GM06990 (cell line): ENCODE measurements at places on chromosomes 2 and 18.

GRCh38 chr18:7668392-7668791, 101.3 kb downstream of the PTPRM start:
- no peak for DNase-seq

DNA sequence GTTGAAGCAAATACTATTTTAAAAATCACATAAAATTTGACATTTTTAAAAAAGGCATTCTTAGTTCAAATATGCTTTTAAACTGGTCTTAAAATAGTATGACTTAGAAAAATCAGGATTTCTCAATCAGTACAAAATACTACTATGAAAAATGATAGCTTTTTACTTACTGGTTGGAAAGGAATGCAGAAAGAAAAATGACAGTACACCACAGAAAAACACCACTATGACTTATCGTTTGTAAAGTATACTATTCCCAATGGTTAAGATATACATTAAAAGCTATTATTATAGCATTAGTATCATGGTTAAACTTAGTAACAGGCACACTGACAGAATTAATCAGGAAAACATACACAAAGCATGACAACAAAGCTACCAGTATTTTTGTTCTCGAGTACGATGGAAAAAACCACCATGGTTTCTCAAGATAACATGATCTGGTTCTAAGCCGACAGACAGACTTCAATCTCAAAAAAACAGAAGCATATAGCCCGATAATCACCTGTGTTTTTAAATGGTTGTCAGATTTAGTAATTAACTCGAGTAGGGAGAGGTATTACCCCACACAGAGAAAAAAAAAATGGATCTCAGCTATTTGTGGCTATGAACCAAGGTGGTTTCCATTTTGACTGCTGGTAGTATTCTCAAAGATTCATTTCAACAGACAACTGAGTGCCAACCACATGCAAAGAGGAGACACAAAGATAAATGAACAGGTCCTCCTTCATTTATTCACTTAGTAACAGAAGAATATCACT, 39.1 kb downstream of the CUL3 start:
- no peak for DNase-seq

DNA sequence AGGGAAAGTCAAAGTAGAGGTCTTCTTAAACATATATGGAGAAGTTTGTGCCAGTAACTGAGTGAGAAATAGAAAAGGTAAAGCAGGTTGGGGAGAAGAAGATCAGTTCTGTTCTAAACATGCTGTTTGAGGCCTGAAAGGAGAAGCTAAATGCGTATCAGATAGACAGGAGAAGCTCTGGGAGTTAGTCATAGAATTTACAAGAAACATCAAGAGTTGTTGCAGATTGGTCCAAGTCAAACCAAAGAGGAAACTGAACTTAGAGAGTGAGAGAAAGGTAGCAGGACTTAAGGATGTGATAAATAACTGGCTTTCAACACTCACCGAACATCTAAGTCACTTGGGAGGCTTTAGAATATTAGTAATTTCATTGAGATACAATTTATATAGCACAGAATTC, 29.2 kb upstream of the CERS6 start:
- no peak for DNase-seq

DNA sequence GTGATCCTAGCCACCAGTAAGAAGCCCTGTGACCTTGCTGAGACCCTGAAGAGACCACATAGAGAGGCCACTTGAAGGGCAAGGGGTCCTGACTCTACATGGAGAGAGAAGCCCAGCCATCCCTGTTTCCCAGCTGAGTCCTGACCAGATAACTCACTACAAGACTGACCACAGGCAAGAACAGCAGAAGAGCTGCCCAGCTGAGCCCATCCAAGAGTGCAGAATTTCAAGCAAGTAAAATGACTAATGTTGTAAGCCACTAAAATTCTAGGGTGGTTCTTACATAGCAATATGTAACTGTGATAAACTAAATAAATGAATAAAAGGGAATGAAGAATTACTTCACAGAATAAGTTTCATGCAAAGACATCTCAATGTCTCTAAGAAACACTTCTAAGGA, 58.4 kb upstream of the WIPF1 start:
- no peak for DNase-seq

DNA sequence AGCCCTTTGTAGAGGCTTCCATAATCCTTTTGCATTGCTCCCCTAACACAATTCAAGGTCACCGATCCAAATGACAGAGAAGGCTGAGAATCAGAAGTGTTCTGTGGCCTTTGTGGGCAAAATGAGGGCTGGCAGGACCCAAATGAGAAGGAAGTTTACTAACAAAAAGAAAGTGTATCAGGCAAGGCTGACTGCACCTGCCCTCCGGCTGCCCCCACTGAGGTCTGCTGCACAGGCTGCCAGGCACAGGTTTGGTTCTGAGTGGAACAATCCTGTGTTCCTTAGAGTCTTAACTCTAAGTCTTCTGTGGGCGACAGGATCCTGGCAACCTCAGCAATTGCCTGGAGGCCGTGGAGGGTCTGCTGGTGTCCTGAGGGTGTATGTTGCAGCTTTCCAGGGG, 568.5 kb downstream of the CMPK2 start:
- peak; percentile 33 for DNase-seq

DNA sequence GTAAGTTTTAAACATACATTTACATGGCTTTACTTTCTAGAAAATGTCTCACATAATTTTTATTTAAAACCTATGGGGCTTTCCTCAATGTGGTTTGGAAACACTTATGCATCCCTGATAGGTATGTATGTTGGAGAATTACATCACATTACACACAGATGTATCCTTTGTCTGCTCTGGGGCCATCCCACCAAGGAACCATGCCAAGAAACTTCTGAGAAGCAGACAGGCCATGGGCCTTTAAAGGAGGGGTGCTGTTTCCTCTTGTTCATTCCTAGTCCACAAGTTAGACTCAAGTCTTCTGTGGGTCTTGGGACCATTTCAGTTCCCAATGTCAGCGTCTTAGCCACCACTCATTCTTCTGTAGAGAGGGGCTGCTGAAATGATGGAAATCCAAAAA, 162.0 kb upstream of the SETBP1 start:
- DNase-seq: no peak

GRCh38 chr2:100984892-100985307, 17.2 kb upstream of the RPL31 start:
- no peak for DNase-seq

DNA sequence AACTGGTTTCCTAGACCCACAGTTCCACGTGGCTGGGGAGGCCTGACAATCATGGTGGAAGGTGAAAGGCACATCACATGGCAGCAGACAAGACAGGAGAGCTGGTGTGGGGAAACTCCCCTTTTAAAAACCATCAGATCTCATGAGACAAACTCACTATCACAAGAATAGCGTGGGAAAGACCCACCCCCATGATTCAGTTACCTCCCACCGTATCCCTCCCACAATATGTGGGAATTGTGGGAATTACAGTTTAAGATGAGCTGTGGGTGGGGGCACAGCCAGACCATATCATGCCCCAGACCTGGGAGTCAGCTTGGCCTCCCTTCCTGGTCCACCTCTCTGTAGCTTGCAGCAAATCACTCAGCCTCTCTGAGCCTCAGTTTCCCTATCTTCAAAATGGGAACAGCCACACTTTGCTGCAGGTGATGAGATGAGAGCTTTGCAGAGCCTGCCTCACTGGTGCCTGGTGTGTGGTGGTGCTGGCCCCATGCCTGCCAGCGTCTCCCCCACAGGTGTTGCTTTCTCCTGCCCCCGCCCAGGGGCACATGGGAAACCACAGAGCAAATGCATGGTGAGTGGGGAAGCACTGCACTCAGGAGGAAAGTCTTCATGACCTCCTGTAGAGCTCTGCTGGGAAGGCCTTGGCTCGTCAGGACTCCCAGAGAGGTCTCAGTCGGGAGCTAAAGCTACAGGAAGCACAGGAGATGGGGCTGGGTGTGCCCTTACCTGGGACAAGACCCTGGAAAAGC, 31.1 kb downstream of the GREB1 start:
- DNase-seq: no peak

DNA sequence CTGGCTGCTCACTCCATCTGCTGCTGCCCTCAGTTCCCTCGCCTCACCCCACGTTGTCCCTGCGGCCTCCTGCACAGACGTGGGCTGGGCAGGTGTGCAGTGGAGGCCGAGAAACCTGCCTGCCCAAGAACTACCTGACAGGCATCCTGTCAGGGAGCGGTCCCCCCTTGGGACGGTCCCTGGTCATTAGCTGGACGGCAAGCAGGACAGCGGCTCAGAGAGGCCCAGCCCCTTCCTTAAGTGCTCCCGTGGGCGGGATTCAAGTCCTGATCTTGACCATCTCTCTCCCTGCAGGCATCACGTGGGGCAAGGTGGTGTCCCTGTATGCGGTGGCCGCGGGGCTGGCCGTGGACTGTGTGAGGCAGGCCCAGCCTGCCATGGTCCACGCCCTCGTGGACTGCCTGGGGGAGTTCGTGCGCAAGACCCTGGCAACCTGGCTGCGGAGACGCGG, 11.3 kb downstream of the BOK start:
- no peak for DNase-seq

DNA sequence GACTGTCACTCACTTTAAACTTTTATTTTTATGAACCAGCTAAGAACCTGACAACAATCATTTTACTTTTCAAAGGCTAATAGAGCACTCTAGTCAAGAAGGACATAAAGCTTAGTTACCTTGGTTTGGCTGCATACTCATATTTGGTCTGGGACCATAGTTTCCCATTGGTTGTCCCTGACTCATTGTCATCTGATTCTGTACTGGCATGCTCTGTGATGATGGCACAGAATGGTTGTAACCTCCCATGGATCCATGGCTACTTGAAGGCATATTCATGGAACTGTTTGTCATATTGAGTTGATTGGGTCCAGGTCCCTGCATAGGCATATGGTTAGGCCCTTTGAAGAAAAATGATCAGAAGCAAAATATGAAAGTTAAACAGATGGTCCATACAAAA, 37.9 kb downstream of the SS18 start:
- no peak for DNase-seq

DNA sequence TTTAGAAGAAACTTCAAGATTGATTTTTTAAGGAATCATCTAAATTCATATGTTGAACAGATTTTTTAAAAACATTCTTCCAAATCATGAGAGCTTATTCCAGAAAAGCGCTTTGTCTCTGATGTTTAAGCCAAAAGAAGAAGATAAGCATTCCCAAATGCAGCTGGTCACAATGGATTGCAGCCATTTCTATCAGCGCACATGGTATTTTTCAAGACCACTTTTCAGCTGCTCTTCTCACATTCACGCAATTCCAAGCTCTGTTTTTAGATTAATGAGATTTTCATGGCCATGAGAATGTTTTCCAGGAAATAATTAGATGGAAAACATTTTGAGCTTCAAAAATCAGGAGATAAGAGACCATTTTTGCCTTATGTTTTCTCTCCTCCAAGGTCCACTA, 8.7 kb downstream of the OSBPL1A start:
- DNase-seq: no peak

DNA sequence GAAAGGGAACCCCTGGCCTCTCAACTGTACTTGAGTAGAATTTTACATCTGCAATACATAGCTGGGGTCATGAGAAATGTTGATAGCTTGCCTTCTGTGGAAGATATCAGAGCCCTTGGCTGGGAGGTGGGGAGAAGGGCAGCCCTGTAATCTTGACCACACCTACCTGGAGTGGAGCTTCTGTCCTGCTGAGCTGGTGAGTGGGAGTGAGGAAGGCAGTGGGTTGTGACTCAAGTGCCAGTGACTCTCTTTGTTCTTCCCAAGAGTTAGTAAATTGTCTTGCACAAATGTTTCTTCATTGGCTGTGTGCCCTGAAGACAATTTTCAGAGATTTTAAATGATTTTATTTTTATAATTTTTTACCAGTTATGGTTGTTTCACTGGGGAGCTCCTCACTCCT, 277.3 kb downstream of the MBD5 start:
- no peak for DNase-seq

GRCh38 chr2:149420053-149420963, 89.9 kb downstream of the LYPD6 start:
- no peak for DNase-seq

DNA sequence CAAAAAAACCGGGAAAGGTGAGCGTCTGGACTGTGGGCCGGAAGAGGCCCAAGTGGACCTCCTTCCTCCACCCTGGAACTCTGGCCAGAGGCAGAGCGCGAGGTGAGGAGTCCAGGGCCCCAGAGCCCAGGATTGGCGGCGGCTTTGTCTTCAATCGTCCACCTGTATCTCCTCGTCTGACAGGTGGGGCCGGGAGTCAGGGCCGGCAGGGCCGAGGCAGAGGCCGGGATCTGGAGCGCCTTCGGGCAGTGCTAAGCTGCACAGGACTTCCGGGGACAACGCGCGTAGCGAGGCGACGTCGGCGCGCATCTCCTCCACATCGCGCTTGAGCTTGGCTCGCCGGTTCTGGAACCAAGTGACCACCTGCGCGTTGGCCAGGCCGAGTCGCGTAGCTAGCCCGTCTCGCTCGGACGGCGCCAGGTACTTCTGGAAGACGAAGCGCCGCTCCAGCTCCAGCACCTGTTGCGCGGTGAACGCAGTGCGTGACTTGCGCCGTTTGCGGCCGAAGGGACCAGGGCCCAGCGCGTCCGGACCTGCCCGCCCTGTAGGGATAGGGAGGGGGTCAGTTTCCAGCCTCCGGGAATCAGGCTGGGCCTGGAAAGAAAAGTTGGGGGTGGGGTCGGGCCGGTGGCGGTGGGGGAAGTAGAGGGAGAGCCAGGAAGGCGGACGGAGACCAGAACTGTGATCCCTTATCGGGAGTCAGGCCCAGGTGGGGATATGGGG, 1.5 kb downstream of the LBX2 start:
- DNase-seq: no peak

DNA sequence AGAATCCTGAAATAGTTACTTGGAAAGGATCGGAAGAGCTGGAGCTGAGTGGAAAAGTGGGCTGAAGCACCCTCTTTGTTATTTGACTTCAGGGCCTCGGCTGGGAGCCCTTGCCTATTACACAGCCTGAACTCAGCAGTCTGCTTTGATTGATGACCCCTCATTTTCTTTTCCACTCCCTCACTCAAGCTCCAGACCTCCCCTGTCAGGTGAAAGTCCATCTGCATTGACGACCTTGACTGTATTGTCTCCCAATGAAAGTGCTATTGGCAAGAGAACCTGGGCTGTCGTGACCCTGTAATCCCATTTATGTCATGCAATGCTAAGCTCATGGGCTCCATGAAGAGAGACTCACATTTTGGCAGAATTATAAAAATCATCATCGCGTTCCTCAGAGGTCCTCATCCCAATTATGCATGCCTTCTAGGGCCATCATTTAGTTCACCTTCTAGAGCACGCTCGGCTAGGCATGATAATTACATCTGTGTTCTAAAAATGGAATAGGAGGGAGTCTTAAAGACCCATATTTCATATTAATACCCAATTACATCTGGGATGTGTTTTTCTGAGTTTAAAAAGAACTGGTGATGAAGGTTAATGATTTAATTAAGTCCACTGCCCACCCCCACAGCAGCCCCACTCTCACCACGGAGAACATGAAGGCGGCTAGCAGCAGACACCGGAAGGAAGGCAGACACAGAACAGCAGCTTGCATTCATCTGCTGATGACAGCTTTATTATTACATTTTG, 472.5 kb downstream of the PID1 start:
- no peak for DNase-seq

GRCh38 chr2:22336414-22336813, 1048.6 kb upstream of the KLHL29 start:
- DNase-seq: no peak

- DNase-seq: no peak
Measured at GRCh38 chr2:45458909-45459563, 152.0 kb downstream of the SRBD1 start.

- no peak for DNase-seq
Measured at GRCh38 chr18:49619801-49620200, 57.9 kb downstream of the LIPG start.

- DNase-seq: no peak
Measured at GRCh38 chr2:217248312-217248935, 388.6 kb upstream of the TNP1 start.

- no peak for DNase-seq
Measured at GRCh38 chr2:240833724-240834285, 13.8 kb upstream of the KIF1A start.

GRCh38 chr2:240245706-240246105, 105.2 kb upstream of the OTOS start:
- no peak for DNase-seq
